ENCODE measurements at places on chromosomes 1 and 21. TPM values are rescaled to one million over a fixed set of nuclear protein-coding genes. Genes with fewer than 3 reads are reported as not detected.
A peak's percentile ranks its signal among the peaks of the same experiment; 100 is the strongest.

The SPATA45 gene
- not detected for total RNA-seq

The FCER1A gene
- total RNA-seq: not detected

The SELENBP1 gene
- total RNA-seq: 11.3 TPM

The MAP1LC3C gene
- 1.2 TPM for total RNA-seq

The ANGPTL3 gene
- total RNA-seq: not detected

The REG4 gene
- total RNA-seq: not detected

The PAPPA2 gene
- total RNA-seq: 0.50 TPM

The FTCD gene
- total RNA-seq: 5.9 TPM

The TMEM200B gene
- total RNA-seq: 1.1 TPM

The TTC24 gene
- total RNA-seq: not detected

The FAF1 gene
- 105 TPM for total RNA-seq

The DIO1 gene
- total RNA-seq: not detected

The LENEP gene
- total RNA-seq: 1.2 TPM

DNA sequence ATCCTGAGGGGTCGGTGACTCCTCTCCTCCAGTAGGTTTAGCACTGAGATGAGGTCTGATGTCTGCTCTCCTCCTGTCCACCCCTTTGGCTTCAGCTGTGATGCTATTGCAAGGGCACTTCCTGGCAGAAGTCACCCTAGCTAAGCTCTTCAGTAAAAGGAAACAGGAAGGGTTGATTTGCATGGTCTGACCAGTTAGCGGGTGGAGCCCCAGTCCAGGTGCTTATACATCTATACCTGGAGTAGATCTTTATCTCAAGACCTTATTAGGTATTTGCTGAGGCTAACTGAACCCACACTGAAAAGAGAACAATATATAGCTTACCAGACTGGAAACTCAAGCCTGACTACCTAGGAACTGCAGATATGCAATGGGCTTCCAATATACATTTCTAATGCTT is 28.9 kb upstream of the NFASC start:
- DNase-seq: no peak

- no peak for DNase-seq
Measured at GRCh38 chr21:31948676-31949075, 75.9 kb downstream of the HUNK start.

- DNase-seq: no peak
Measured at GRCh38 chr1:245645894-245646293, 491.1 kb downstream of the KIF26B start.

DNA sequence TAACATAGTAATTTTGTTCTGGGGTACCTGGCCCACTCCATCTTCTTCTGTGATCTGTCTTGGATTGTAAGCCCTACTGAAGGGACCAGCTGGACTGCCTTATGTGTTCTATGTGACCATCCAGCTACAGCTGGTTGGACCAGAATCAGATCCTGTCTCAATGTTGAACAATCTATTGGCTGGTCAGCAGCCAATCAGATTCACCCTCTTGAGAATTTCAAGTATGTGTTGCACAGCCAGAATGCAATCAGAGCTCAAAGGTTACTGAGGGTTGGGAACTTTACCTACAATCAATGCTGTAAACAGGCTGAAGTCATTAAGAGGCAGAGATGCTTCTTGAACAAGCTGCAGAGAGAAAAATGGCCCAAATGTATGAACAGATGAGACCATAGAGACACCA is 61.9 kb downstream of the KCNC4 start:
- no peak for DNase-seq

DNA sequence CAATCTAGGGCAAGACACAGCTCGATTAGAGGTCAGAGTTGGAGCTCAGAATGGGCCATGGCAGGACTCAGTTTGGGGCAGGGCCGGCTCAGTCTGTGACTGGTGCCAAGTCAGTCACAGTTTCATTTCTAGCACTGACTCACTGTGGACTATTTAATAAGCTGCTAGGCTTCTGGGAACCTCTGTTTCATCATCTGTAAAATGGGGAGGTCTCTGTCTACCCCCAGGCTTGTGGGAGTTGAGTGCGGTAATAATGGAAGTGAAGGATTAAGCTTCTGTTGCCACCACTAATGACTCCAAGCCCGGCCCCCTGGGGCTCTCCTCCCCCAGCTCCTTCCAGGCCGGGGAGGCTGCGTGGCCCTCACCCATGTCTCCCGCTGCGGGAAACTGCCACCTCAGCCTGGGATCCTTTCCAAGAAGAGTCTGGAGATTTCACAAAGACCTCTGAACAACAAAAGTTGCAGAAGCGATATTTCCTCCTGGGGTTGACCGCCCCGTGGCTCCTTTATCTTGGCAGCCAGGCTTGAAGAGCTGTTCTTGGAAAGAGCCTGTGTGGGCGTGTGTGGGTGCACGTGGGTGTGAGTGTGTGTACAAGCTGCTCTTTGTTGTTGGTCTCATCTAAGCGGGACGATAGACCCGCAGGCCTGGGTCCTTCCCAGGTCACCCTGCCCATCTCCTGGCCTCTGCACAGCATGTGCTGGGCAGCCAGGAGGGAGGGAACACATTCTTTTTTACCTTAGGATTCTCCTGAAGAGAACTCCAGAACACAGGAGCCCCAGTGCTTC is 29.1 kb downstream of the KNCN start:
- DNase-seq: peak; percentile 85

DNA sequence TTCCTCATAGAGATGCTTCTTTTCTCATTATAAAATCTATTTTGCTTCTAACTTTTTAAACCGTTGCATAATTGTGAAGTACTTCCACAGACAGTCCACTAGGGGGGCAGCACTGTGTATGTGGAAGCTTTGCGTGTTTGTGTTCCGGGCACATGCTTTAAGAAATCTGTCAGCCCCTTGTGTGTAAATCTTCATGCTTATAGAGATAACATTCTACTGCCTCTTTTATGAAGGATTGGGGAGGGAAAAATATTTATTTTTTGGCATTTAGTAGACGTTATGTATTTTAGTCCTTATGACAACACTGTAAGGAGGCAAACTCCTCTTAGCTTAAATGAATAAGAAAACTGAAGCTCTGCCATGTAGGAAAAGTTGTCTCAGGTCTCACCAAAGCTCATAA is 157.3 kb upstream of the PTGFR start:
- DNase-seq: no peak

- no peak for DNase-seq
Measured at GRCh38 chr1:44717156-44717555, 13.8 kb downstream of the RNU5D-1 start.

DNA sequence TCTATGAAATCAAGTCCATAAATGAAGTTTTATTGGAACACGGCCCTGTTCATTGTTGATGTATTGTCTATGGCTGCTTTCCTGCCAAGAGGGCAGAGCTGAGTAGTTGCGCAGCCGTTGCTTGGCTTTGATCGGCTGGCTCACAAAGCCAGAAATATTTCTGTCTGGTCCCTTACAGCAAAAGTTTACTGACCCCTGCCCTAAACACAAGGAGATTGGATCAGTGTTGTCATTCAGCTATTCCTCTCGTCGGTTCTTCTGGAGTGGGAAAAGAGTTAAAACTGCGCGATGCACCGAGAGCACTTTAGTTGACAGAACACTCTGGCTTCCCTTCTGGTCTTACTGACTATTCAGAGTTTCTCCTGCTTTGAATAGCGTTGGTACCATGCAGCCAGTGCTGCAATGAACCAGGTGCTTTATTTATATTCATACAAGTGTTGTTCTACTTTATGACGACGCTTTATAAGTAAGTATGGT is 868 bp downstream of the ZBTB40 start:
- DNase-seq: no peak

- no peak for DNase-seq
Measured at GRCh38 chr1:11528611-11529261, 49.8 kb downstream of the DISP3 start.

DNA sequence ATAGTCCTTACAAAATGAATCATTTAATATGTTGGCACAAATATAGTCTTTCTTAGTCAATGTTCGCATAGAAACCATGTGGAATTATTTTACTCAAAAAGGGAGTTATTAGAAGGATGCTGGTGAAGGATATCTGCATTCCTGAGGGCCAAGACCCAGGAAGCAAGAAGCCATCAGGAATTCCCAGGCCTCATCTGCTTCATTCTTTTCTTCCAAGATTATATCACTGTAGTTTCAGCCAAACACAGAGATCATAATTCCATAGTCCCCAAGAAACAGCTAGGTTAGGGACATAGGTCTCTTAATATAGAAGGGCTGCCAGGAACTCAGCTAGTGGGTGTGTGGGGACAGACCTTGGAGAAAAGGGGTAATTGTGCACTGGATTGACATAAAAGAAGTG is 28.6 kb upstream of the DISC1 start:
- DNase-seq: no peak

DNA sequence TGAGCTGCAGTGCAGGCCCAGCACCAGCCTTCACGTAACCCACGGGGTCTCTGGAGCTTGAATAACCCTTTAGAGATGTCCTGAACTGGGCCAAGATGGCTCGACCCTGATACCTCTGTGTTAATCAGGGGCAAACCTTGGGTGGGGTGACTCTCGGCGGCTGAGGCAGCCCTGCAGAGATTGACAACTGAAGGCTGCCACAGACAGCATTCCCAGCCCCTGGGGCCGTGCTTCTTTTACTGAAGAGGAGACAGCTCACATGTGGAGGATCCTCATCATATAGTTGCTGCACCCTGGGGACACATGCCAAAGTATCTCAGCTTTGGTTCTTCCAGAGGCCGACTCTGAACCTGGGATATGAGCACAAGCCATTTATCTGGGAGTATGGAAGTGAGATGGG is 57.3 kb upstream of the PTGFRN start:
- no peak for DNase-seq

DNA sequence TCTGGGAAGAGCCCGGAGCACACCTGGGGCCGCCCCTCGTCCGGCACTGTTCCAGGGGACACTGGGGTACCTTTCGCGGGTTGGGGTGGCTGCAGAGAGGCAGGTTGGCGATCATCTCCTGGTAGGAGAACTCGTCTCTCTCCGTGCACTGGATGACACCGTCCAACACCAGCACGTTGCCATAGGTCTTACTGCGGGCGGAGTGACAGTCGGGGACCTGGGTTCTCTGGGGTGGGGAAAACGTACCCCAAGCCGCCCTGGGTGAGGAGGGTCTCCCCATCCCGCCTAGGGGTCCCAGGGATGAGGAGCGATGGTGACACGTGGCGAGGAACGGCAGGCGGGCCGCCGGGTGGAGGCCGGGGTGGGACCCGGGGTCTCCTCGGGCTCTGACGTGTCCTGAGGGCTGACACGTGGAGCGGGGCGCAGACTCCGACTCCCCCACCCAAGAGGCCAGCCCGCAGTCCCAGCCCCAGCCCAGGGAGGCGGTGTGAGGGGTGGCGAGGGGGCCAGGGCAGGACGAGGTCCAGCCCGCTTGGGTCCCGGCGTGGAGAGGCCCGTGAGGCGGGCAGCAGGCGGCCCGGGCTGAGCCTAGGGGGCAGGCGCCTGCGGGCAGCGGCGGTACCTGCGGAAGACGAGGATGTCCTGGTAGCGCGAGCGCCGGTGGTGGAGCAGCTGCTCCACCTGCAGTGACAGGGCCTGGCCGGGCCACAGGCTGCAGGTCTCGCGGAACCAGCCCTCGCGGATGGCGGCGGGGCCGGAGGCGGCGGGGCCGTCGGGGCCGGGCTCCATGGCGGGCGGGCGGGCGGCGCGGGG is 457 bp downstream of the SRM start:
- no peak for DNase-seq

- DNase-seq: no peak
Measured at GRCh38 chr1:185632659-185633423, 101.3 kb upstream of the HMCN1 start.

DNA sequence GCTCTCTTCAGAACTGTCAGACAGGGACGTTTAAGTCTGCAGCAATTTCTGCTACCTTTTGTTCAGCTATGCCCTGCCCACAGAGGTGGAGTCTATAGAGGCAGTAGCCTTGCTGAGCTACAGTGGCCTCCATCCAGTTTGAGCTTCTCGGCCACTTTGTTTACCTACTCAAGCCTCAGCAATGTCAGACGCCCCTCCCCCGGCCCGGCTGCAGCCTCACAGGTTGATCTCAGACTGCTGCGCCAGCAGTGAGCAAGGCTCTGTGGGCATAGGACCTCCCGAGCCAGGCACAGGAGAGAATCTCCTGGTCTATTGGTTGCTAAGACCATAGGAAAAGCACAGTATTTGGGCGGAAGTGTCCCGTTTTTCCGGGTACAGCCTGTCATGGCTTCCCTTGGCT is 89.9 kb upstream of the PDC start:
- no peak for DNase-seq

DNA sequence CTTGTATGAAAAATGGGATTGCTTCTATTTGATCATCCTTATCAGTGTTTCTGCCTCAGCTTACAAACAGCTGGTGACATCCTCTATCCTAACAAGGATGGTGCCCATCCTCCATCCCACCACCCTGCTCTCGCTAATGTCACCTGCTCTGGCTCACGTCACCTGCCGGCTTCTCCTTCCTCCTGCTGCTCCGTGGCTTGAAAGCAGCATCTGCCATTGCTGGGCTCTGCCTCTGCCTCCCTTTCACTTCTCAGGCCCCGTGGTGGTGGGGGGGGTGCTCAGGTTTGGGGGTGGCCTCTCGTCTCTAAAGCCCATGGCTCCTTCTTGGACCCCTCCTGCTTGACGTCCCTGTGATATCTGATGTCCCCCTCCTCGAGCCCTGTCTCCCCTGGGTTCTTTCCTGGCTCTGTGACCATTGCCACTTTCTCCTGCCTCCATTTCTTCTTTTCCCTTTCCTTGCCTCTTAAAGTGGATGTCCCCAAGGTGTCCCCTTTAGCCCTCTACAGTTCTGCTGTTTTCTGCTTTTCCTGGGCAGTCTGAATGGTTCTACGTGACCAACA is 135.5 kb upstream of the ERRFI1 start:
- DNase-seq: no peak

- no peak for DNase-seq
Measured at GRCh38 chr1:95072117-95072516, 634 bp downstream of the ALG14 start.

DNA sequence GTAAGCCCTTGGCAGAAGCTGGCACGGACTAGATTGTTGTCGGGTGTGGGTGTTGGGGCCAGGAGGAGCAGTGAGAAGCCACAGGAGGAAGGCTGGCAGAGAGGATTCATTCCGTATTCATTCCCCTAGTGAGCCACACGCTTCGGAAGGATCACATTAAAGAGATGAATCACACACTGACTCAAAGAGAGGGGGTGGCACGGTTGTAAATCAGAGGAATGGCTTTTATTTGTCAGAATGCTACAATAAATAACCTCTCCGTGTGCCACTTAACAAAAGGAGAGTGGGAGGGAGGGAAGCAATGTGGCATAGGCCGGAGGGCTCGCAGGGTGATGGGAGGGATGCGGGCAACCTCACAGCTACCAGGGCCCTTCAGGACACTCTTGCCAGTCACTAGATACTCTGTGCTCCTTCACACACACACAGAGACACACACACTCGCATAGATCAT is 135.5 kb downstream of the HIVEP3 start:
- peak; percentile 54 for DNase-seq

GRCh38 chr21:43881283-43881682 is 16.3 kb downstream of the AGPAT3 start:
- DNase-seq: no peak

- DNase-seq: peak; percentile 50
Measured at GRCh38 chr1:2255420-2256369, 27.6 kb downstream of the SKI start.

GRCh38 chr1:91523482-91523881 is 22.8 kb downstream of the CDC7 start:
- no peak for DNase-seq

DNA sequence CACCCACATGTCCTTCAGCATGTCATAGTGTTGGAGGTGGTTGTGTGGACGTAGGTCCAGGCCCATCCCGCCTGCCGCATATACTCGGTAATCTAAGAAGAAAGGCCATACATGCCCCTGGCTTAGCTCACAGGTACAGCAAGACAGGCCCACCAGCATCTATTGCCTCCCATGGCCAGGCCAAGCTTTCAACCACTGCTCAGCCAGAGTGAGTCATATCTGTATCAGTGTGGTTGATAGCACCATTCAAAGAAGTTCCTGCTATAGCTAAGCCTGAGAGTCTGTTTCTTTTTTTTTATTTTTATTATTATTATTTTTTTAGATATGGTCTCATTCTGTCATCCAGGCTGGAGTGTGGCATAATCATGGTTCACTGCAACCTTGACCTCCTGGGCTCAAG is 17.0 kb downstream of the KLHDC8A start:
- no peak for DNase-seq
